ENCODE measurements at places on chromosomes 4 and X. TPM values are rescaled to one million over a fixed set of nuclear protein-coding genes. Genes with fewer than 3 reads are reported as not detected.

The TAF1 gene
- 36.9 TPM for total RNA-seq

DNA sequence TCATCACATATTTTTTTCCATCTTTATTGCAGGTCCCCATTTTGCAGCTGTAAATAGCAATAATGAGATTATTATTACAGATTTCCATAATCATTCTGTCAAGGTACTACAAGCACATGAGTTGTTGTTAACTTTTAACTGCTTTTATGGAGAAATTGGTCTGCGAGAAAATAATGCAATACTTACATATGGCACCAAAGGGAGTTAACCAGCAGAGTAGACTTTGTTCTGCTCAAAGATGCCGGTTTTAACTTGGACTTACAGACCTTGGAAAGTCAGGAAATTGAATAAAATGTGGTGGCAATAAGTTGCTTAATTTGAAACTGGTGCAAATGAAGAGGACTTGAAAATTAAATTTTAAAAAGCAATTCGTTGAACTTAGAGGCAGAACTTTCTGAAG, 20.4 kb upstream of the MND1 start:
- no peak for DNase-seq

- DNase-seq, result no peak
Measured at GRCh38 chr4:90888571-90888970, 761.4 kb downstream of the CCSER1 start.

GRCh38 chr4:83390944-83391343, 56.3 kb upstream of the HPSE start:
- no peak for DNase-seq

DNA sequence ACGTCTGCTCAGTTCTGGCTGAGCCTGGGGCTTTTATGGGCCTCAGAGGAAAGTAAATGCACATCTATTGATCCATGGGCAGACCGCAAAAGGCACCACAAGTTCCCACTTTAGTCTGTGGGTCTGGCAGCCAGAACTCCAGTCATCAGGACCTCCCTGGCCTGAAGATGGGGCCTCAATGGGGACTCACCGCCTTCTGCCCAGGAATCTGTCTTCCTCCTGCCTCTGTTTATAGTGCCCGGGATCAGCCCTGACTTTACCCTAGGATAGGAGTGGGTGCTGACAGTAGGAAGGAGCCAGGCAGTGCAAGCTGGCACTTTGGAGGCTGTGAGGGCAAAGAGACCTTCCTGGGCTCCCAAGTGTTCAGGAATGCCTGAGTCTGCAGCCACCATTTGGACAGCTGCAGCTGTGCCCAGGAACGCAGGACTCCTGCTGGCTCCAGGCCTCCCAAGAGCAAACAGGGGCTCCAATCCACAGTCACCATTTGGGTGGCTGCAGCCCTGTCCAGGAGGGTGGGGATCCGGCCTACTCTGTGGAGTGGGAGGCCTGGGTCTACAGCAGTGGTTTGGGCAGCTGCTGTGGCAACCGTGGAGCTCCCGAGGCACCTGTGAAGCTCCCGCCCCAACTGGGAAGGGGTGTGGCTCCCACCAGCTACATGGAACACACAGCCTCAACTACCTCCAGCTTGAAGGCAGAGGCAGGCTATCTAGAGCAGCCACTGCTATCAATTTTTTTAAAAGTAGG, 1440.9 kb upstream of the ADGRL3 start:
- no peak for DNase-seq

GRCh38 chrX:69158166-69158980, 6.9 kb downstream of the PJA1 start:
- peak; percentile 67 for DNase-seq

- DNase-seq, result no peak
Measured at GRCh38 chr4:38621831-38622230, 42.2 kb upstream of the KLF3 start.

- no peak for DNase-seq
Measured at GRCh38 chrX:97065066-97065465, 181.4 kb downstream of the RPA4 start.

The SPANXN3 gene
- total RNA-seq, result not detected

DNA sequence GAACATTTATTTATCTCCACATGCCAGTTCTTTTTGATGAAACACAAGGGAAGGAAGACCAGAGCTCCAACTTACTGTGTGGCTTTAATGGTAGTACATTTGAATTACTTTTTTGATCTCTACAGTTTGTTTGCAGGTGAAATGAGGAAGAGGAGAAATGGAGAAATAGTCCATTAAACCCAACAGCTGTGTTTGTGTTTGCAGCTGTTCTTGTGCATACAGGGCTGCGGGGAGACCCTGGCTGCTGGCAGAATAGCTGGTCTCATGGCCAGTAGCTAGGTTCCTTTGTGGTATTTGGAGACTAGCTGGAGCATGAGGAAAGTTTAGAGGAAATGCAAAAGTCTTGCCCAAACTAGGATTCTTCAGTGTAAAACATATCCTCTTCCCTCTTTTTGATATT, 374.8 kb downstream of the GPAT3 start:
- no peak for DNase-seq

DNA sequence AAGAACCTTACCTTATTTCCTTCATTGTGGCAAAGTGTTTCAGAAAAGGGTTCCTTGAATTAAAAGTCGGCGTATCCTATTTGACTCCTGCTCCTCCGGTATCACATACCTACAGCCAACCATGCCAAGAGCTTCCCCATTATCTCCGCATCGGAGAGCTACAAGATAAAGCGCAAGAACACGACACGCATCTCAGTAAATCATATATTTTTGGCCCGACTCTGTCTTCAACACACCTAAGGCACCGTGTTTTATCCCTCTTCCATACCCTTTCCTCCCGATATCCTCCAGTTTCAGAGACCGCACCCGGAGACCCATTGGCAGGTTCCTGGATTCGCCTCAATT, 497 bp upstream of the THAP9 start:
- DNase-seq, result no peak

The STBD1 gene
- total RNA-seq, result 34.7 TPM

The CFI gene
- total RNA-seq, result 21.9 TPM

The CYBB gene
- 77.0 TPM for total RNA-seq

DNA sequence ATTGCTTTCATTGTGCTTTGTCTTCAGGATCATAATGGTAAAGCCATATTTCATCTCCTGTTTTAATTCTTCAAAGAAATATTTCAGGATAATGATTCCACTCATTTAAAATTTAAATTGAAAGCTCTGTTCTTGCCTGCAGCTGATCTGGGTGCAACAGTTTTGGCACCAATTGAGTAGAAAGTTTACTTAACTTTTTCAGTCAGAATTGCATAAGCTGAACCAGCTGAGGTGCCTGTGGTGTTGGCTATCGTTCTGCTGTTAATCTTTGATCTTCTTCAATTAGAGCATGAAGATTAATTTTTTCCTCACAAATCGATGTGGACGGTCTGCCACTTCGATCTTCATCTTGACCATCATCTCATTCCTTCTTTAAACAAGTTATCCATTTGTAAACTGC, 49.6 kb downstream of the MAGEB16 start:
- DNase-seq, result no peak

The SPRY1 gene
- 343 TPM for total RNA-seq

The CHRDL1 gene
- total RNA-seq, result 248 TPM

The AKAP14 gene
- total RNA-seq, result not detected
